Activated CD8-positive, alpha-beta T cell treated with anti-CD3 and anti-CD28 coated beads, Interleukin-2, amount 10 ng/mL, durations not matched to agents 7 days and 5 days (primary cell): ENCODE measurements at places on chromosomes 12 and 14. TPM values are rescaled to one million over a fixed set of nuclear protein-coding genes. Genes with fewer than 3 reads are reported as not detected.

DNA sequence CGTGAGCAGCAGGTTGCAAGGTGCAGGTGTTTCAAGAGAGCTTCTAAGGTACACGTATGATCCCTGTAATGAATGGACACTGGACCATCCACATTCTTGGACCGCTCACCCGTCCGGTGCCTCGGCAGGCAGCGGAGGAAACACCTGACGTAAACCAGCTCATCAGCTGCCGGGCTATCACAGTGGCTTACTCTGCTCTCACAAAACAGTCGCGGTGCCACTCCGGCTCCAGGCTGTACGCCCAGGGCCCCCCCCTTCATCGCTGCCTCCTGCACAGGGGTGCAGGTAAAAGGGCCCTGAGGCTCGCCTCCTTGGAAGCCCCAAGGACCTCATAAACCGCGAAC is 436 bp downstream of the VPS33A start:
- peak; percentile 59 for DNase-seq

DNA sequence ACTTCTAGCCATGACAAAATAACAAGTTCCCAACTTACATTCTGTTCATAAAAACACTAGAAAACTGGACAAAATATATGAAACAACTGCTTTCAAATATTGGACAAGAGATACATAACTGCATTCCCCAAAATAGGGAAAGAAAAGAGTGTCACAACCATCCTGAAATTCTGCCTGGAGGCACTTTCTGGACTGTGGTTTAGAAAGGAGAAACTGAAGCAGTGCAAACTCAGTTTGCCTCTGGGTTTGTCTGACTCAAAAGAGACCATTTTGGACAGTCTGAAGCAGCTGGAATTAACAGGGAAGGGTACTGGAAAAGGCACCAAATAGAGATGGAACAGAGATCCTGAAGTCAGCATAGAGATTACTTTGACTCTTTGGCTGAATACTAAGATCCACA is 11.3 kb upstream of the SYT1 start:
- DNase-seq: no peak

SLC17A8 gene
- not detected for total RNA-seq

SALL2 gene
- 2.0 TPM for total RNA-seq

HDAC7 gene
- total RNA-seq: 207 TPM

GRCh38 chr14:73717711-73718417 is 3.7 kb upstream of the PNMA1 start:
- DNase-seq: no peak

GRCh38 chr14:99619835-99620834 is 16.1 kb upstream of the CCDC85C start:
- no peak for DNase-seq

GPD1 gene
- total RNA-seq: 0.23 TPM

- no peak for DNase-seq
Measured at GRCh38 chr12:52506858-52507715, 13.1 kb downstream of the KRT5 start.

LRCOL1 gene
- not detected for total RNA-seq

DNA sequence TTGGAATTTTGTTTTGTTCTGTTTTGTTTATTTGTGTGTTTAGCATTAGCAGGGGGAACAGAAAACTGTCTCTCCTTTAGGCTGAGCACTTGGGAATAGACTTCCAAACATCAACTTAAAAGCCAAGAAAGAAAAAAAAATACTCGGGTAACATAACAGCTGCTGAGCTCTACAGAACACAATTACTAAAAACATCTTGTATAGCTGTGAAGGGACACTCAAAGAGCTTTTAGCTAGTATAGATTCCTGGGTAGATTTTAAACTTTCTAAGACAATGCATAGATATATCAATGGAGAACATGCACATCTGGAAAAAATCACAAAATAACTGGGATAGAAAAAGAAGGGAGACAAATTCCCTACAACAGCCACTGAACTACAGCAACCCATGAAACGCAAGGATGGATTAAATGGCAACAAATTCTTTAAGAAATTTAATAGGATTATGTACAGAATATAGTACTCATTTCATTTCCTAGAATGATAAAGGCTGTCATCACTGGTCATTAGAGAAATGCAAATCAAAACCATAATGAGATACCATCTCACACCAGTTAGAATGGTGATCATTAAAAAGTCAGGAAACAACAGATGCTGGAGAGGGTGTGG is 174.3 kb upstream of the KRR1 start:
- DNase-seq: no peak

DNA sequence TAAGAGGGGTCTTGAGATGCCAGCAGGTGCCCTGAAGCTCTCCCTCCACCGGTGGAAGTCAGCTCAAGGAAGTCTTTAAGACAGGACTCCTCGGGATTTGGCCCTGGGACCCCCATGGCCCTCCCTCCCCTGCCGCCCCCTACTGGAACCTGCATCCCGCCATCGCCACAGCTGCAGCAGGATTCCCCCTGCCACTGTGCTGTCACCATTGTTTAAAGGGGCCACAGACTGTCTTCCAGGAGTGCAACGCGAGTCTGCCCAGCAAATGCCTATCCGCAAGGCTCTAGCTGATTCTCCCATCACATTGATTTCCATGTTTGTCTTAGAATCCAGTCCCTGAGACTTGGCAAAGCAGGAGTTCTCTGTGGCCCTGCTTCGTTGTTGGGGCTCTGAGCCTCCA is 770.8 kb upstream of the ALG10B start:
- DNase-seq: no peak

- no peak for DNase-seq
Measured at GRCh38 chr12:106712768-106713167, 61.7 kb upstream of the RIC8B start.

MYO1H gene
- not detected for total RNA-seq

P3H3 gene
- total RNA-seq: 0.26 TPM

DNA sequence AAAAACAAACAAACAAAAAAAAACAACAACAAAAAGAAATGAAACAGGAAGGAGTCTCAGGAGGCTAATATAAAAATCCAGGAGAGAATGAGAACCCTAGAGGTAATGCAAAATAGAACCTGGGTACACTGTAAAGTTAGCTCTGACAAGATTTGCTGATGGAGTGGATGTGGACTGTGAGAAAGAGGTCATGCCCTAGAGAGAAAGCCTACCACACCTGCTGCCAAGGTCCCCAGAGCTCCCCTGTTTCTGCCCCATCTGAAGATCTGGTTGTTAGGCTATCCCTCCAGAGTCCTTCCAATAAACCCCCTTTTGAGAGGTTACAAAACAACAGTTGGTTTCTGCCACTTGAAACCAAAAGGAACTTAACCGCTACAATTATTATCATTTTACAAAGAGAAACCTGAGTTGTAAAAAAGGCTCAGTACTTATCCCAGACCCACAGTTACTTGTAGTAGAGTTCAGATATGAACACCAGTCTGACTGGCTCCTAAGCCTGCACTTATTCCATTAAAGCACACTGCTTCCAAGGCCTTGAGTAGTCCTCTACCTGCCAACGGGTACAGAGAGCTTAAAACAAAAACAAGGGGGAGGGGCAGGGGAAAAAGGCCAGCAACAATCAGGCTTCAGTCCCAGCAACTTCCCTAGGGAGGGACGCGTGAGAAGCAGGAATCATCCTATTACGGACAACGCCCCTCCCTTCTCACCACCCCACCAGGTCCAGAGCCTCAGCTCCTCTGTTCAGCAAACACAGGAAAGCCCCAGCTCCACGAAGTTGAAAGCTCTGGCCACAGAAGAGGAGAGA is 27.7 kb downstream of the PPP1R13B start:
- no peak for DNase-seq

DNA sequence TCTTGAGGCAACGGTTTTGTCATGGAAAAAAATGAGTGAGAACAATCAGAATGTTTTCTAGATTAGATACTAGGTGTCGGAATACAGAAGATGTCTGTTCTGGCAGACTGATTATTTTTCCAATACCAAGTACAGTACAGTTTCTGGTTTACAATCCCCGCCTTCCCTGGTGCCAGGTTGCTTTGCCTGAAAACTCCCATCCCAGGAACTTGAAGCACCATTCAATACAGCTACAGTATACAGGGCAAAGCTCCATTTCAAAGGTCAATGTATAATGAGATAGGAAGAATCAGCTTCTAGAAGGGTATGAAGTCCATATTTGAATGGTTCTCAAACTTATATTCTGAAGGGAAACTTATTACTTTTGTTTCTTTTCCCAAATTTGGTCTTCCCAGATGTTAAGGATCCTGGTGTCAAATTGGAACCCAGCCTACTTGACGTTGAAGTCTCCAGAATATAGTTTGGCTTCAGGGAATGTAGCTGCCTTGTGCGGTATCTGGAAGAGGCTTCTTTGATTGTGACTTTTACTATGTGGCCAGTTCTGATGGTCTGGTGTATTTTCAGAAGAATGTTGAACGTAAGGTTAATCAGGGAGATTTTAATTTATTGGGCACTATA is 238.0 kb upstream of the ATP2B1 start:
- no peak for DNase-seq

DNA sequence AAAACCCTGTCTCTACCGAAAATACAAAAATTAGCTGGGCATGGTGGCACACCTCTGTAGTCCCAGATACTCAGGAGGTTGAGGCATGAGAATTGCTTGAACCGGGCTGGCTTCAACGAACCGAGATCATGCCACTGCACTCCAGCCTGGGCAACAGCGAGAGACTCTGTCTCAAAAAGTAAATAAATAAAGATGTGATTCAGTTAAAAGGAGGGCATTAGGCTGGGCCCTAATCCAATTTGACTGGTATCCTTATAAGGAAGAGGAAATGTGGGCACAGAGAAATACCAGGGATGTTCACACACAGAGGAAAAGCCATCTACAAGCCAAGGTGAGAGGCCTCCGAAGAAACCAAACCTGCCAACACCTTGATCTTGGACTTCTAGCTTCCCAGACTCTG is 10.1 kb upstream of the DCAF4 start:
- no peak for DNase-seq

- no peak for DNase-seq
Measured at GRCh38 chr12:24173067-24173466, 223.6 kb upstream of the SOX5 start.

TPH2 gene
- total RNA-seq: not detected

DNA sequence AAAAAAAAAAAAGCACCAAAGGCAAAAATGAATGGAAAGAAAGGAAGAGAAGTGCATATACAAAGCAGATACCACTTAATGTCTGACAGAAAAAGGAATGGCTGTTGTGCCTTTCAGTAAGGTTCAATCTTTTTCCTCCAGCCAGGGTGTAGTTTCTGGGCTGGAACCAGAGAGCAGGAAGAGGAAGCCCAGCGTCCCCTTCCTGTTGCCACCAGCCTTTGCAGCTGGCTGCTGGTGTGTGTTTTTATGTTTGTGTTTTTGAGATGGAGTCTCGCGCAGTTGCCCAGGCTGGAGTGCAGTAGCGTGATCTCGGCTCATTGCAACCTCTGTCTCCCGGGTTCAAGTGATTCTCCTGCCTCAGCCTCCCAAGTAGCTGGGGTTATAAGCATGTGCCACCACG is 64.6 kb upstream of the LTA4H start:
- peak; percentile 44 for DNase-seq

NOVA1 gene
- not detected for total RNA-seq

DTX3 gene
- 15.4 TPM for total RNA-seq

KRT80 gene
- total RNA-seq: not detected

- no peak for DNase-seq
Measured at GRCh38 chr14:60565211-60565610, 56.3 kb downstream of the SIX6 start.
